CD4-positive, alpha-beta T cell treated with Interleukin-1 beta for 1 hour (primary cell): ENCODE measurements at places on chromosomes 11 and 22.

DNA sequence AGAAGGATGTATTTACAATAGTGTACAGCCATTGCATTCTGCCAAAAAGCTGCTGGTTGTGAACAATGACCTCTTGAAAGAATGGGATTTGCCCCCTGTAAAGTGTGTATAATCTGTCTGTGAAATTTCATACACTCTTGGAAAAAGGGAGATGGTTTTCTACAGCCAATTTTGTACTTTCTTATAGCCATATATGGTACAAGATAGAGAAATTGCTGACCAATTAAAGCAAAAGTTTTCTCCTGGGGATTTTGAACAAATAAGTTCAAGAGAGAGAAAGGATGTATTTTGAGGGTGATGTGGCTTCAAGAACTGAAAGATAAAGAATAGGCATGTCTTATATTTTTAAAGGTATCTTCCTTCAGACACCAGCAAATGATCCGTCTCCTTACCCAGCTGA lies 211.0 kb downstream of the NAV2 start:
- no peak for DNase-seq

- DNase-seq = no peak
Measured at GRCh38 chr22:27799015-27799826, 2.3 kb downstream of the MN1 start.

GRCh38 chr11:117457031-117457785 lies 129.6 kb downstream of the CEP164 start:
- DNase-seq = no peak

- DNase-seq = no peak
Measured at GRCh38 chr22:28222571-28222970, 303.5 kb upstream of the PITPNB start.

- no peak for DNase-seq
Measured at GRCh38 chr22:26743149-26743548, 85.8 kb downstream of the MIAT start.

DNA sequence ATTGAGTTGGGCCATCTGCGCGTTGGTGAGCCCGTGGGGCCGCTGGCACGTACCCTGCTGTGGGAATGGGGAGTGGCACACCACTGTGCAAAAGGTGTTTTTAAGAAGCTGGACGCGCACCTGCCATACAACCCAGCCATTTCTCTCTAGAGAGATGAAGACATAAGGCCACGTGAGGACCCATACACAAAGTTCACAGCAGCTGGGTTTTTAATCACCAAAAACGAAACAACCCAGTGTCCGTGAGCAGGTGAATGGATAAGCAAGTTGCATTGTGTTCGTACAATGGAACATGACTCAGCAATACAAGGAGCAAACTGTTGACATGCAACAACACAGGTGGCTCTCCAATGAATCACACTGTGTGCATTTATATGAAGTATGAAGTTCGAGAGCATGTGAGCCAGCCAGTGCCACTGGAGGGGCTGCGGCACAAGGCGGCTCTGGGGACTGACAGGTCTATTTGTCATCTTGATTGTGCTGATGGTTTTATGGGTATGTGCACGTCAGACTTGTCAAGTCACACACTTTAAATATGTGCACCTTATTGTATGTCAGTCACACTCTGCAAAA lies 30.6 kb upstream of the PANX2 start:
- no peak for DNase-seq

DNA sequence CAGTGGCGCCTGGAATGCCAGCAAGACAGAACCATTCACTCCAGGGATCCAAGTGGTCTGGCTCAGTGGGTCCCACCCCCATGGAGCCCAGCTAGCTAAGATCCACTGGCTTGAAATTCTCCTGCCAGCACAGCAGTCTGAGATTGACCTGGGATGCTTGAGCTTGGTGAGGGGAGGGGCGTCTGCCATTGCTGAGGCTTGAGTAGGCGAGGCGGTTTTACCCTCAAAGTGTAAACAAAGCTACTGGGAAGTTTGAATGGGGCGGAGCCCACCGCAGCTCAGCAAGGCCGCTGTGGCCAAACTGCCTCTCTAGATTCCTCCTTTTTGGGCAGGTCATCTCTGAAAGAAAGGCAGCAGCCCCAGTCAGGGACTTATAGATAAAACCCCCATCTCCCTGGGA lies 125.7 kb upstream of the DDI1 start:
- no peak for DNase-seq

DNA sequence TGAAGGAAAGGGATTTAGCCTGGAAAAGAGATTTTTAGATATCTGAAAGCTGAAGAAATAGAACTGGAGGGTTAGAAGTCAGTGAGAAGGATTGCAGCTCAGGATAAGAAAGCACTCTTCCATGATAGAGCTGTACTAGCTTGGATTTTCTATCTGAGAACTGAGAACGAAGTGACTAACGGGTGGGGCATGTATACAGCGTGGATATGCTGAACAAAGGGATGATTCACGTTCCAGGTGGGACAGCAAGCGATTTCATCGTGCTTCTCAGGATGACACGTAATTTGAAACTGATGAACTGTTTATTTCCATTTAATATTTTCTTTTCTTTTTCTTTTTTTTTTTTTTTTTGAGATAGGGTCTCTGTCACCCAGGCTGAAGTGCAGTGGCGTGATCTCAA lies 53.0 kb downstream of the GRAMD1B start:
- no peak for DNase-seq

DNA sequence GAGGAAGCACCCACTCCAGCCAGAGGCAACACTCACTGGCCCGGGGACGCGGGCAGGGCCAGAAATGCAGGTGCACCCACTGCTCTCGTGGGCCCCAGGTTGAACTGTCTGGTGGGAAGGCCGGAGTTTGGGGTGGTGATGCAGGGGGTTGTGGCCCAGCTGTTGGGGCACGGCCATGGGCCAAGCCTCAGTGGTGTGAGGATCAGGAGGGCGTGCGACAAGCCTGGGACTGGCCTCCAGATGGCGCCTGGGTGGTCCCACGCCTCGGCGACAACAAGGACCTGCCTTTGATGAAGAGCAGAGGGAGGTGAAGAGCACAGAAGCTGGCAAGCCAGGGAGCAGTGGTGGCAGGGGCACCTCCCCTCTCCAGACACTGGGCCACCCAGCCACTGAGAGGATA lies 240.8 kb downstream of the BRD1 start:
- no peak for DNase-seq

- DNase-seq = no peak
Measured at GRCh38 chr11:91981995-91982394, 242.6 kb upstream of the FAT3 start.
